Stimulated activated CD8-positive, alpha-beta memory T cell treated with anti-CD3 and anti-CD28 coated beads, Interleukin-15, amount 100 ng/mL, for 4 hours (primary cell): ENCODE measurements at places on chromosomes 1 and 21.

DNA sequence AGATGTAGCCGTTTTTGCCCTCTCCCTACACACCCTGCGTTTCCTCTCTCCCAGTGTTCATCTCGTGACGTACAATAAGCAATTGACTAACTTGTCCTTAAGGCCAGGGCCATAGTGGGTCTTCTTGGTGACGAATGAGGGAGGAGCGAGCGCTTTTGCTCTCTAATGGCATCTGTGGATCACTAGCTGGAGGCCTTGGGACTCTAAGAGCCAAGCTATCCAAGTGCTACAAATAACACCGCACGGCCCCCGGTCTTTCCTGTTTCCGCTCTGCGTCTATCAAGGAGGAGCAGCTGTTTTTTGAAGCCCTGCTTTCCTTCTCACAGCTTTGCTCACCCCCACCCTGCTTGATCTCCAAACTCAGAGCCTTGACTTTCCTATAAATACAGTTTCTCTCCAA is 25.2 kb downstream of the EVA1C start:
- no peak for DNase-seq

- DNase-seq: no peak
These were observed 199.6 kb downstream of the PDE4B start for GRCh38 chr1:65992165-65992821.

- no peak for DNase-seq
These were observed 105.8 kb downstream of the COLGALT2 start for GRCh38 chr1:183931646-183932271.

- no peak for DNase-seq
These were observed 207.7 kb downstream of the BARHL2 start for GRCh38 chr1:90509225-90510048.

GRCh38 chr1:222588135-222588534 is 1.6 kb downstream of the TAF1A start:
- DNase-seq: no peak

- no peak for DNase-seq
These were observed 103.1 kb downstream of the RPS6KC1 start for GRCh38 chr1:213154056-213154685.

DNA sequence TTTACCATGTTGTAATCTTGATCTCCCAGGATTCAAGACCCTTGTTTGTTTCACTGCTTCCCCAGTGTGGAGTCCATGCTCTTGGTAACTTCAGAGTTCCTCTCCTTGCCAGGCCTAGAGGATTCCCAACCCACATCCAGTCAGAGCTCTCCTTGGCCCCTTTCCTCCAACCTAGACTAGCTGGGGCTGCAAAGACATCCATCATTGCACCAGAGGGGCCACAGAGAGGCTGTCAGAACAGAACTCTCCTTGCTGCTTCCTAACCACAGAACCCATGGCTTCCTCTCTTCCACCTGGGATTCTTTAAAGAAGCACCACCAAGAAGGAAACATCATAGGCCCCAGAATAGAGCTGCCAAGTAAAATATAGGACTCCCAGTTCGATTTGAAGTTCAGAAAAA is 81.0 kb downstream of the HMGB4 start:
- no peak for DNase-seq

DNA sequence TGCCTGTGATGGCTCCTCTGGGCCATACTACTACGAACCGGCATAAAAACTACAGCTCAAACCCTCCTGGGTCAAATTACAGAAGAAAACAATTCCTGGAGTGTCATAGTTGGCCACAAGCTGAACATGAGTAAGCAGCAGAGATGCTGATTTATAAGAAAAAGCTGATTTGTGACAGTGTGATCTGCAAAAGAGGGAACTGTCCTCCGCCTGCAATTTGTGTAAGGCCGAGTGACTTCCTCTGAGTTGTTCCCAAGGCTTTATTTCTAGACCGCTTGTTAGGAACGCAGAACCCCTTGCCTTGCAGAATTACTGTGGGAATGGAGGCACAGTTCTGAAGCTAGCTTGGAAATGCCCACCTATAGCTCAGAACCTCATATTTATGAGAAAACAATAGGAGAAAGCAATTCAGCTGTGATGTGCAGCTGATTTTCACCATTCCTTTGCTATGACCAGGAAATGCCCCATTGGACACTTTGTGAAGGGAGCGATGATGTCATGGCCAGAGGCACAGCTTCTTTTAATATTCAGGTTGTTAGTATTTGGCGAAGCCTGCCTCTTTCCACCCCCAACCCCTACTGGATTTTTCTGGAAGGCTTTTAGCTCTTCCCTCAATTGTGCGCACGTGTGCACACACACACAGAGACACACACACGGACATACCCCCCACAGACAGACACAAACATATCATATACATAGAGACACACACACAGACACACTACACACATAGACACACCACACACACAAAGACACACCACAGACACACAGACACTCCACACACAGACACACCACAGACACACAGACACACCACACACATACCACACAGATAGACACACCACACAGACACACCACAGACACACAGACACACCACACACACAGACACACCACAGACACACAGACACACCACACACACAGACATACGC is 47.6 kb downstream of the IER5 start:
- DNase-seq: no peak

- no peak for DNase-seq
These were observed 4.4 kb upstream of the NPL start for GRCh38 chr1:182785181-182785580.
